ENCODE measurements at places on chromosomes 4 and X.

DNA sequence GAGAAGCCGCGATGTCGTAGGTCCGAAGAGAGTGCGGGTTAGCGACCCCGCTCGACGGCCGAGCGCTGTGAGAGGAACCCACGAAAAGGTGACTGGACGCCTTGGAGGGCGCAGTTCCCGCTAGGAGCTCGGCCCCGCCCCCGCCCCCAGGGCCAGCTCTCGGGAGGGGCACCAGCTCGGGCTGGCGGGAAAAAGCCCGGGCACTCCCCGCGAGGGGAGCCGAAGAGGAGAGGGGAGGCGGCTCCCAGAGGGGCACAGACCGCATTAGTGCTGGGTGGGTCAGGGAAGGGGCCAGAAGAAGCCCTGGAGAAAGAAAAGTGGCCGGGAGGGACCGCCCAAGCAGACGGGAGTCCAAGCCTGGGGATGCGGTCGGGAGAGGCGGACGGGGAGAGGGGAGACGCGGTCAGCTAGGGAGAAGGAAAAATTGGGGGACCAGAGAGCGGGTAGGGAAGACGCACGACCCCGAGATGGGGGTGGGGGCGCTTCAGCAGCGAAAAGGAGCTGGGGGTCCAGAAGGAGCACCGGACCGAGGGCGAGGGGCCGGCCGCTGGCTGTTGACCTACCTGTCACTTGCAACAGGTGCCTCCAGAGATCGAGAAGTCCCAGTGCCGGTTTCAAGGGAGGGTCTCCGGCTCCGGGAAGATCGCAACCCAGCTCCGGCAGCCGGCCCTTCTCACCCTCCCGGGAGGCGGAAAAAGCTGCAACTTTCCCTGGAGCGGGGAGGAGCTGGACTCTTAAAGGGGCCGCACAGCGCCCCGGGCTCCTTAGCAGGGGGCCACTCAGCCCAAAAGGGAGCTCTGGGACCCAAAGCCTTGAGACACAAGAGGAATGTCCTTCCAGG, at the start of gene SYTL4:
TSS of gene SYTL4 (minus strand) at position 681 of the 841 bp plus-strand sequence. CDS start 30,084 bp downstream, outside the sequence.
- no peak for DNase-seq

DNA sequence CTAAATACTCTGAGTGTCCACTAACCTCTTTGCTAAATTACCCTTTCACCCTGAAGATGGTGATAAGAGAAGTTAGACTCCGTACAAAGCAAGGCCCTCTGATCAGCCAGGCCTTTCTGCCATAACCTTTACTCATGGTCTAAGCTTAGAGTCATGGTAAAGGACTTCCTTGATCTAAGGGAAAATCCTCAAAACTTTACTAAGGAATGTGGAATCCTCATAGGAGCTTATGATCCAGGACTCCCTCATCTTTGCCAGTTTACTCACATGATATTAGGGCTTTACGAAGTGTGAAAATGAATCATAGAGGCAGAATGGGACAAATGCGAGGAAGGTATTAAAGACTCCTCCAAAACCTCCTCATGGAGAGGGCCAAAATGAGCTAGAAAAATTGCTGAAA, 7.9 kb upstream of the FAM13A start:
- no peak for DNase-seq

- DNase-seq: no peak
Measured at GRCh38 chr4:132683957-132684356, 465.1 kb upstream of the PCDH10 start.

DNA sequence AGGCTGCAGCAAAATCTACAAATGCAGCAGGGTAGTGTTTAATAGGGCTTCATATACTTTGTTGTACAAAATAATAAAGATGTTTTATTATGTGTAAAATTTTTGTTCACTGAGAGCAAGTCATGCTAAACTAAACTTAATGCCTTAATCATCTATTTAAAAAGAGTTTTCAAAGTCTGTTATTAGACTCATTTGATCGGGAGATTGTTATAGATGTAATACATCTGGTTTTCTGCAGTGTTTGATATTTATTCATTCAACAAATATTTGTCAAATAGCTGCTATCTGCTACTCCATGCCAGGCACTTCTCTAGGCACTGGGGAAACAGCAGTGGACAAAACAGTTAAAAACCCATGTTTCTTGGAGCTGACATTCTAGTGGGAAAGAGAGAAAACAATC, 233.6 kb downstream of the FMR1NB start:
- no peak for DNase-seq

- no peak for DNase-seq
Measured at GRCh38 chr4:182778222-182778982, 138.8 kb downstream of the DCTD start.

GRCh38 chr4:178329226-178329872, 887.1 kb upstream of the AGA start:
- DNase-seq: no peak

GRCh38 chrX:46327566-46328115, 217.6 kb downstream of the ZNF674 start:
- no peak for DNase-seq

GRCh38 chr4:100828986-100829685, 311.3 kb upstream of the EMCN start:
- no peak for DNase-seq

- DNase-seq: no peak
Measured at GRCh38 chr4:187109636-187110035, 386.0 kb upstream of the FAT1 start.

GRCh38 chr4:22416403-22416802, 99.5 kb downstream of the ADGRA3 start:
- no peak for DNase-seq

DNA sequence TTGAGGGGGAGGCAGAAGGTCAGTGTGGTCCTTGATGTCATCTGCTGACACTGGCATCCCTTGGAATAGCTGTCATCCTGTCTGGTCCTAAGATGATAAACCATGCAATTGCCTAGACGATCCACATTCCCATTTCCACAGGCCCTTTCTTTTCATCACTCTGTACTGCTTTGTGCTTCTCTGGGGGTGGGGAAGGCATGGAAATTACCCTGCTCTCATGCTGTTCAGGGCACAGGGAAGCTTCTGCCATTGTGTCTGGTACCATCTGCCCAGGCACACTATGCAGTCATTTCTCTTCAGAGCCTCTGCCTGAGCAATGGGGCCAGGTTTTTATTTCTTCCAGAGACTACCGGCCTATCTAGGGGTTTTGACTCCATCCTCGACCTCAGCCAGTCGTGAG, 49.7 kb upstream of the ELOVL6 start:
- DNase-seq: no peak
